Panc1 (cell line): ENCODE measurements at places on chromosomes 16 and 17. TPM values are rescaled to one million over a fixed set of nuclear protein-coding genes. Genes with fewer than 3 reads are reported as not detected.

TAC4 gene
- not detected for total RNA-seq

EVPL gene
- 36.4 TPM for total RNA-seq

NR1D1 gene
- total RNA-seq = 8.8 TPM

RGS11 gene
- 10.2 TPM for total RNA-seq

KRTAP3-2 gene
- total RNA-seq = not detected

ACTG1 gene
- total RNA-seq = 4,502 TPM
